ENCODE measurements at places on chromosomes 5 and 9. TPM values are rescaled to one million over a fixed set of nuclear protein-coding genes. Genes with fewer than 3 reads are reported as not detected.
A peak's percentile ranks its signal among the peaks of the same experiment; 100 is the strongest.

GRCh38 chr5:67090040-67090439 is 106.6 kb downstream of the CD180 start:
- DNase-seq: no peak

- peak; percentile 49 for DNase-seq
Measured at GRCh38 chr5:96692441-96692840, 30.3 kb downstream of the CAST start.

DNA sequence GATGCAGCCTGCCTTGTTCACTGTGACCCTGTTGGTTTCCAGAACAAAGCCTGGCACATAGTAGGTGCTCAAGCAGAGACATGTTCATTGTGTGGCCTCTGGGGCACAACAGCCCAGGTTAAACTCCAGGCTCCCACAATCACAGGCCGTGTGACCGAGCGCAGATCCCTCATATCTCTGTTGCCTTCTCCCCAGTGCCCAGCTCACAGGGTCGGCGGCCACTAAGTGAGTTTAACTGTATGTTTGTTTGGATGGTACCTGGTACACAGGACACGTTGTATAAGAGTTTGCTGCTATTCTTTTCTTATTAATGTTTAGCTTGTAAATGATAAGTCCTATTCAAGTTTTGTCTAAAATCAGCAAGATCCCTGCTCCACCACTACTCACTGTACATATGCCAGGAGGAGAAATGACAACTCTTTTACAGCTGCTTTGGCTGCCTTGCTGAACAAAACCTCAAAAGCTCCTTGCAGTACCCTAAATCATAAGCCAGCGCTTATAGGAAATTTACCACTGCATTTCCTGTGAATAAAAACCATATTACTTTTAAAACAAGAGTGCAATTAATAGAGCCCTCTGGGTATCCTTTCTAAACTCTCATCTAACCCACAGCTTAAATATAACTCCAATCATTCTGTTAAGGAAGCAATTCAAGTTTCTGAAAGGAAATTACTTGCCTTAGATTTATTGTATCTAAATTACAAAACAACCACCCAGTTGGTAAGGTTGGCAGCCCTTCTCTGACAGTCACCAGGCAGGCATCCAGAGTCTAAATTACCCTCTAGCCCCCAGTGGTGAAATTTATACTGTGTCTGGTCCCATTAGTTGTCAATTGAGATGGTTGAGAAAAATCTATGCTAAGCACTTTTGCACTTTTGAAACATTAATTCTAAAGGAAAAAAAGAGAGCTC is 379.4 kb downstream of the SEMA5A start:
- DNase-seq: no peak

- no peak for DNase-seq
Measured at GRCh38 chr9:4196886-4197285, 103.0 kb downstream of the GLIS3 start.

Gene NELFB
- total RNA-seq: 58.3 TPM

Gene IFNA2
- not detected for total RNA-seq
